Right renal cortex interstitium (tissue), 3 donors: ENCODE measurements at places on chromosomes 13 and 19. TPM values are rescaled to one million over a fixed set of nuclear protein-coding genes. Genes with fewer than 3 reads are reported as not detected.

CRX gene
- not detected for polyA plus RNA-seq

ELAVL3 gene
- 0.04 TPM for polyA plus RNA-seq

C19orf33 gene
- polyA plus RNA-seq = 5.2 TPM

ICAM5 gene
- 0.18 TPM for polyA plus RNA-seq

CABP5 gene
- not detected for polyA plus RNA-seq

FIZ1 gene
- 16.6 TPM for polyA plus RNA-seq

CCDC8 gene
- 53.8 TPM for polyA plus RNA-seq

ENOX1 gene
- 11.1 TPM for polyA plus RNA-seq

OVOL3 gene
- not detected for polyA plus RNA-seq

METTL21C gene
- 0.62 TPM for polyA plus RNA-seq

ADGRE3 gene
- 0.11 TPM for polyA plus RNA-seq

CYP2A6 gene
- polyA plus RNA-seq = not detected

CAPN12 gene
- 4.2 TPM for polyA plus RNA-seq

CBLC gene
- polyA plus RNA-seq = 4.1 TPM
